ENCODE measurements at places on chromosomes 3 and 15. TPM values are rescaled to one million over a fixed set of nuclear protein-coding genes. Genes with fewer than 3 reads are reported as not detected.

SLC33A1 gene
- total RNA-seq, result 20.7 TPM

NR2E3 gene
- 0.12 TPM for total RNA-seq

NLGN1 gene
- 19.6 TPM for total RNA-seq

ATP13A5 gene
- total RNA-seq, result not detected

CAPN3 gene
- total RNA-seq, result 5.8 TPM

JAGN1 gene
- total RNA-seq, result 18.1 TPM

TMEM40 gene
- 1.6 TPM for total RNA-seq

CFAP20DC gene
- total RNA-seq, result not detected

SKOR1 gene
- total RNA-seq, result 0.32 TPM

FRMD5 gene
- total RNA-seq, result 48.2 TPM

CADPS gene
- total RNA-seq, result 25.2 TPM

SLC9C1 gene
- total RNA-seq, result 2.2 TPM

HRG gene
- not detected for total RNA-seq

PLA1A gene
- 0.78 TPM for total RNA-seq

DHX36 gene
- total RNA-seq, result 39.5 TPM

POPDC2 gene
- 928 TPM for total RNA-seq

TFRC gene
- 58.8 TPM for total RNA-seq

IMPG2 gene
- 0.19 TPM for total RNA-seq

KLHDC8B gene
- 162 TPM for total RNA-seq

GRCh38 chr3:107999215-107999775, 91.5 kb downstream of the CD47 start:
- DNase-seq, result no peak

DNA sequence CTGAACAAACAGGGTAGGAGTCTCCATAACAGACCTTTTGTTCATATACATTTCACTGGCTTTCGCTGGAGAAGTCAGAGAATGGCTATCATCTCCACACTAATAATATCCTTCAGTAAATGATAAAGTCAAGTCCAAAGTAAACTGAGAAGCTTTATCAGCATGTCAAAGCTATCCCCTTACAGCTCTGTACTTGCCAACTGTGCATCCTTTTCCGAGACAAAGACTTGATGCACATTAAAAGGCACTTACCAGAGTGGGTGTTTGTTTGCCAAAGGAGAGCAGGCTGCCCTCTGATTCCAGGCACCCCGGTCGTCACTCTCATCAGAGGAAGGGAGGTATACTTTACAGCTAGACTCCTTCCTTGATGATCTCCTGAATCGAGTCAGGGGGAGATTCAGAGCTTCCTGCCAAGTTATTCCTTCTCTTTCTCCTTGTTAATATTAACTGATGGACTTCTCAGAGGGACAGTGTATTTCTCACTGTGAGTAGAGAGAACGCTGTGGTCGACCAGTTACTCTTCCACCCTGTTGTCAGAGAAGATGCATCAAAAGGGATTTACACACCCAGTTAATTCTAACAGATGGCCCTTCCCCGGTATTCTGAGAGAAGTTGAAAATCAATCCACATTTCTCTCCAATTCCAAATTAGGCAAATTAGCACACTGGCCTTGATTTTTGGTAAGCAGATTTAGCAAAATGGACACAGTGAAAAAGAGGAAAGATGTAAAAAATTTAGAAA, 504.7 kb upstream of the NR2F2 start:
- DNase-seq, result no peak

DNA sequence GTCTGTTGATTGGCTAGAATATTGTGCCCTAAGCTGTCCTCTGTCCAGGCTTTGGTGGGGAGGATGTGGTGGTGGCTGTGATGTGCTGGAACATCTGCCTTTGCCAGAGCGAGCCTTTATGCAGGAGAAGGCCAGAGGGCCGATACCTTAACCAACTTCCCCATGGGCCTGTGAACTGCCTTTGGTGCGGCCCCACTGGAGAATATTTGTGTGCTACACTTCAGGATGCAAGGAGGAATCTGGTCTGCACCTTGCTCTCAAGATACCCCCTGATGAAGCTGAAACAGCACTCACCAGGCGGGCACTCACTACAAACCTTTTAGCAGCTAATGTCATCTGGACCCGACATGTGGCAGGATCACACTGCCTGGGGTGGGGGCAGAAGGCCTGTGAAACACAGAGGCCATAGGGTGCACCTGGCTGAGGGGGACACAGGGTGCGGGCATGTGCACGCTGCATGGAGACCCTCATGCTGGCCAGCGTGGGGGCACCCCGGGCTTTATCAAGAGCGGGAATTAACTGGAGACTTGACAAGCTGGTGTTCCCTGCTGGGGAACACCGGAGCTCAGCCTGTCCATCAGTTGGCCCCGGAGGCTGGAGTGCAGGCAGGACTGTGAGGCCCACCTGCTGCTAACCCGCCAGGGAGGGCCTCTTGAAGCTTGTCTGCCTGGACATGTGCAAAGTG, 16.4 kb downstream of the PRR23E start:
- no peak for DNase-seq

DNA sequence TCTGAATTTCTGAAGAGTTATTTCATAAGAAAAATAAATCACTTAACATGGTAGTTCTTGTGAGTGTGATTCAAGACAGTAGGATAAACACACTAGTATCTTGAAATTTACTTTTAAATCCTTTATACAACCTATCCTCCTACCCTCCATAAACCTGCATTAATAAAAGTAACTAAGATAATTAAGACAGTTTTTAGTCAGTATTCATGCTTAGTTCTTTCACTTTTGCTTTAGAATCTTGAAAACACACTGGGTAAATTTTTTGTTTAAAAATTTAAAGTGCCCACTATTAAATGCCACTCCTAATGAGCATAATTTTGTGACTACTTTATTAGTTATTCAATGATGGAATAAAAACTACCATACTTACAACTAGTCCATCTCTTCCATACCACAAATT, 28.8 kb downstream of the GOLIM4 start:
- no peak for DNase-seq

- peak; percentile 23 for DNase-seq
Measured at GRCh38 chr3:66047311-66048050, 8.8 kb upstream of the MAGI1 start.

DNA sequence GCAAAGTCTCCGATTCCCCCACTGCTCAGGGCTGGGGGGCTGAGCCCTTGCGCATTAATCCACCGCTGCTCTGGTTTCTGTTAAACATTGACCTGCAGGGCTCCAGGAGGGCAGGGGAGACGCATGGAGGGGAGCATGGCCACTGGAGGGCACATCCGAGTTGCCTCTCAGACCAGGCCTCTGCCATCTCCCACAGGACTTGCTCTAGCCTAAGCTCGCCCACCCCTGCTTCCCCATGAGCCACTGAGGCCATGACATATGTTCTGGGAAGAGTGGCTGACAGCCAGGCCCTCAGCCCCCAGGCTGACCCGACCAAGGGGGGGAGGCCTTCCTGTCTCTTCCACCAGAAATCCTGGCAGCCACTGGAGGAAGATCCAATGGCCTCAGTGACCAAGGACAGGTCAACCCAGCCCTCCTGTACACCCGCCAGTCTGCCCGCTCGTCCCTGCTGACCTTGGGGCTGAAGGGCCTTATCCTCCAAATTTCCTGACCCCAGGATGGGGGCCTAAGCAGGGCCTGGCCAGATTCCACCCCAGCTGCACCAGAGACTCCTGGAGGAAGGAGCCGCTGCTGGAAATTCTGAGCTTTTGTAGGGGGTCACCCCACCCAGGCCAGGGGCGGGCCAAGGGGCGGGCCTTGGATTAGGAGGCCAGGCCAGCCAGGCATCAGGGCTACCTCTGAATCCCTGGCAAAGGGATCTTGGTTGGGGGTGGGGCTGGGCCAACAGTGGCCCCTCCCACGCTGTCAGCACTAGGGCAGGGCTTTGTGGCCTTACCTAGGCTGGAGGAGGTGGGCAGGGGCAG, at the start of gene HYAL1:
Gene HYAL1, minus strand, starts transcription at position 562 of the 803 bp plus-strand sequence. CDS start 618 bp downstream, outside the sequence.
- DNase-seq, result peak; percentile 91

DNA sequence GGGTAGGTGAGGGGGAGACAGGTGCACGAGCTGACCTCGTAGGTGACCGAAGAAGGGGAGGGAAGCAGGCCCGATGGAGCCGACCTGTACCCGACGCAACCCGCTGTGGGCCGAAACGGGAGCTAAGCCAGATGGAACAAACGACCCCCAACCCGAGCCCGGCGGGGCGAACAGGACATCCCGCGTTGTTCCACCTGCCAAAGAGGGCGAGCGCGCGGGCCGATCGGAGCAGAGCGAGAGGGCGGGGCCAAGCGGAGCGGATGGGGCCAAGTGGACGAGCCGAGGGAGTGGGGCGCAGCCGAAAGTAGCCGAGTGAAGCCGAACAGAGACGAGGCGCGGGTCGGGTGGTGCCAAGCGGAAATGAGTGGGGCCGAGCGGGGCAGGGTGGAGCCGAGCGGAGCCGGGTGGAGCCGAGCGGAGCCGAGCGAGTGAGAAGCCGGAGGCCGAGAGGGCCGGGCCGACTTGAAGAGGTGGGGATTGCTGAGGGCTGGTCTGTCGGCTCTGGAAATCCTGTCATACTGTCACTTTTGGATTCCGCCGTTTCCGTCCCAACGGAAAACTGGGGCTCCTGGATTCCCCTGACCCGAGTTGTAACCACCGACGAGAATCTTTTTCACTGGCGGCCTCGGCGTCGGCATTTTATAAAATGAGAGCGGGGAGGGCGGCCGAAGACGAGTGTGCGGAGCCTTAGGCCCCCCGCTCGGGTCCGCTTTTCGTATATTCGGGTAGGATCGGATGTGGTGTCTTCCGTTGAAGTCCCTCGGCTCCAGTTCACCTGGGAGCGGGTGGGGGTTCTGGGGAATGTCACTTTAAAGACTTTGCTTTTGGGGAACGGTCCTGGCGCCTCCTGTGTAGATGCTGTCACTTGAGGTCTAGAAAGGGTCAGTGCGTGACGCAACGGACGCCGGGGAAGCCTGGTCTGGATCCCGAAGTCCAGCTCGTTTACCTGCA, 15.6 kb upstream of the WNT7A start:
- DNase-seq, result peak; percentile 97

DNA sequence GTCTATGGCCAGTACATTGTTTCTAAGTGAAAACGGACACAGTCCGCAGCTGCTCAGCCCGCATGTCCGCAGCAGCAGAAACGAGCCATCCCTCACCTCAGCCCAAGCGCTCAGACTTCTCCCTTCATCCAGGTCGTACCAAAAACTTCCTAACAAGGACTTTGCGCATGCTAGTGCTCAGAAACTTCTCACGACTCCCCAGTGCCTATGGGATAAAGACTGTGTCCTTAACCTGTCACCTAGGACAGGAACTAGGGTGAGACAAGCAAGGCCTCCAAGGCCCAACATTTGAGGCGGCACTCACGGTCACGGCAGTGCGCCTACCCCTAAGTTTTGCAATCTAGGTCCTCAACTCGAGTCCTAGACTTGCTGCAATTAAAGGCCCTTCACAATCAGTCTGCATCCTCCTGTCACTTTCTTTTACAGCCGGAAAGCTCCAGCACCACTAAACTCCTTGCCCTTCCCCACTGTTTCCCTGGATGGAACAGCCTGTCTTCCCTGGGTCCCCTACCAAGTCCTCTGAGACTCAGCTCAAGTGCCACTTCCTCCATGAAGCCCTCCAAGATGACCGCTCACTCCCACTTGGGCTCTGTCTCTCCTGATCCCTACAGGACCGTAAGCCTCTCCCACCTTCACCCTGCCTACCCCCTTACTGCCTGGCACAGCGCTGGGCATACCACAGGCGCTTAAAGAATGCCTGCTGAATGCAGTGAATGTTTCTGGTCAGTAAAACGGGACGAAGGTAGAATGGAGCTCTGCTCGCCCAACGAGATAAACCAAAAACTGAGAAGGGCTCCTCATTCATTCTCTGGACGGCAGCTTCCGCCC, 1.2 kb downstream of the CLN6 start:
- no peak for DNase-seq

GRCh38 chr3:179958759-179959158, 78.0 kb downstream of the PEX5L start:
- DNase-seq, result no peak

DNA sequence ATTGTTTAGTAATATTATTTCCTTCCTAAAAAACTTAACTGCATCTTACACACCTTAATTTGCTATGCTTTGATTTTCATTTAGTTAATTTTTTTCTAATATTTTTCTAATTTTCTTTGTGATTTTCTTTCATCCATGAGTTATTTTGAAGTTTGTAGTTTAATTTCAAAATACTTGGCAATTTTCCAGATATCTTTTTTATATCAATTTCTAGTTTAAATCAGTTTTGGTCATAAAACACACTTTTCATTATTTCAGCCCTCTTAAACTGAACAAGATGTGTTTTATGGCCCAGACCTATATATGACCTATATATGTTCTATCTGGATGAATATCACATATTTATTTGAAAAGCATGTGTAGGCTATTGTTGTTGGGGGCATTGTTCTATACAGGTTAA, 759.9 kb upstream of the SGO1 start:
- DNase-seq, result no peak

GRCh38 chr3:129449279-129450115, 9.5 kb downstream of the IFT122 start:
- no peak for DNase-seq

DNA sequence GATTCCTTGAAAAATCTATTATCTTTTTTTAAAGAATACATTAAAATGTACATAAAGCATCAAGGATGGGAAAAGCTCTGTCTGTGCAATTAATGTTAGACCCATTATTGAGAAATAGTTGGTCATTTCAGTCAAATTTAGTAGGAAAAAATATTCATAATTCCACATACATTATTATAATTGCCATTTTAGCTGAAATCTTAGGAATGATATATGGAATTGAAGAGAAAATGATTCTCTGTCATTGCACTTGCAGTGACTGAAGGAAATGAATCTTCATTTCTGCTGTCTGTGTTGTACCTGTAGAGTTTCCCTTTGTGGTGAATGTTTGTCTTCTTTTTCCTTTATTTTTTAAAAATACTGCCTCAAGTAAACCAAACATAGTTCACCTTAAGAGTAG, 473.9 kb downstream of the C3orf38 start:
- no peak for DNase-seq

GRCh38 chr3:2765002-2765579, 345.1 kb downstream of the IL5RA start:
- DNase-seq, result no peak

DNA sequence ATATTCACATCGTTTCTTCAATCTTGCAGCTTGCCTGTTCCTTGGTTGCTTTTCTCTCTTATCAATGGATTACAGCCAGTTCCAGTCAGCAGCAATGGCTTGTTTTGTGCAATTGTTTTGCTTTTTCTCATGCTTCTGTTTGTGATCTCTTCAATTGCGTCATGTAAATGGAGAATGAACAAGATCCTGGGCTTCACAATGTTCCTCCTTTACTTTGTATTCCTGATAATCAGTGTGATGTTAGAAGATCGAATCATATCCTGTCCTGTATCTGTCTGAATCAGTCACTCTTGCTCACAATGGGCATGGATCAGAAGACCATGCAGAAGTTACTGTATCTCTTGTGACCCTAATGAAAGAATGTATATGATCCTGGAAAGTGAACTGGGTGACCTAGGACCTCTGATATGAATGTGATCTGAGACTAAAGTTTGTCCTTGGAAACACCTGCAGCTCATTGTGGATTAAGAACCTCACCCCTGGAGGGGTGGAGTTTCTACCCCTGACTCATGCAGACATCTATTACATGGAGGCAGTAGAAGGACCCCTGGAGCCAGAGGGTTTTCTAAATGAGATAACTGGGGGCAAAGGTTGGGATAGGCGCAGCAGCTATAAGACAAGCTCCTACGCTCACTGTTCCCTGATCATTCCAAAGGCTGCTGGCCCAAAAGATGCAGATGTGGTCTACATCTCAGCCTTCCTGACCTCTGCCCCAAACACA, 32.2 kb downstream of the SLC24A1 start:
- no peak for DNase-seq

- peak; percentile 24 for DNase-seq
Measured at GRCh38 chr3:11282250-11283138, 10.3 kb downstream of the ATG7 start.
